ENCODE measurements at places on chromosomes 4 and X.
A peak's percentile ranks its signal among the peaks of the same experiment; 100 is the strongest.

GRCh38 chrX:10901290-10901633 is 209.9 kb upstream of the HCCS start:
- DNase-seq: no peak

GRCh38 chr4:83568062-83568461 is 32.2 kb downstream of the GPAT3 start:
- DNase-seq: no peak

DNA sequence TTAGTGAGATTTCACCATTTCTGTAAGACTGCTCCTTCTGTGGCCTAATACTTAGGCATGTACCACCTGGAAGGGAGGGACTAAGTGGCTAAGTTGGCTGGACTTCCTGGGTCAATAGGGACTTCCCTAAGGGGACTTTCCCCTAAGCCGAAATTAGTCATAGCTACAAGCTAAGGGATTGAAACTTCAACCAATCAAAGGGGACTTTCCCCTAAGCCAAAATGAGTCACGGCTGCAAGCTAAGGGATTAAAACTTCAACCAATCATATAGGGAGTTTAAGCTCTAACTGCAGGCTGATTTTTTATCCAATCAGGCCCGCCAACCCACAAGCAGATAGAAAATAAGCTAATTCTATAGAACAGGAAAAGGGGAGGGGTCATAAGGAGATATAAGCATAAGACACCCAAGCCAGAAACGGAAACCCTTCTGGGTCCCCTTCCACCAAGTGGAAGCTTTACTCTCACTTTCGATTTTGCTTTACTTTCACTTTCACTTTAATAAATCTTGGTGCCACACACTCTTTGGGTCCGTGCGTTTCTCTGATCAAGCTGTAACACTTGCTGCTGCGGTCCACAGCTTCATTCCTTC is 382.8 kb downstream of the KLHL4 start:
- no peak for DNase-seq

GRCh38 chrX:48702032-48702431 is 5.5 kb downstream of the SUV39H1 start:
- DNase-seq: no peak

GRCh38 chr4:94426783-94427182 is 25.0 kb upstream of the PDLIM5 start:
- peak; percentile 15 for DNase-seq

Measured in fibroblast of lung (primary cell).